ENCODE measurements at places on chromosomes 6 and 20.

DNA sequence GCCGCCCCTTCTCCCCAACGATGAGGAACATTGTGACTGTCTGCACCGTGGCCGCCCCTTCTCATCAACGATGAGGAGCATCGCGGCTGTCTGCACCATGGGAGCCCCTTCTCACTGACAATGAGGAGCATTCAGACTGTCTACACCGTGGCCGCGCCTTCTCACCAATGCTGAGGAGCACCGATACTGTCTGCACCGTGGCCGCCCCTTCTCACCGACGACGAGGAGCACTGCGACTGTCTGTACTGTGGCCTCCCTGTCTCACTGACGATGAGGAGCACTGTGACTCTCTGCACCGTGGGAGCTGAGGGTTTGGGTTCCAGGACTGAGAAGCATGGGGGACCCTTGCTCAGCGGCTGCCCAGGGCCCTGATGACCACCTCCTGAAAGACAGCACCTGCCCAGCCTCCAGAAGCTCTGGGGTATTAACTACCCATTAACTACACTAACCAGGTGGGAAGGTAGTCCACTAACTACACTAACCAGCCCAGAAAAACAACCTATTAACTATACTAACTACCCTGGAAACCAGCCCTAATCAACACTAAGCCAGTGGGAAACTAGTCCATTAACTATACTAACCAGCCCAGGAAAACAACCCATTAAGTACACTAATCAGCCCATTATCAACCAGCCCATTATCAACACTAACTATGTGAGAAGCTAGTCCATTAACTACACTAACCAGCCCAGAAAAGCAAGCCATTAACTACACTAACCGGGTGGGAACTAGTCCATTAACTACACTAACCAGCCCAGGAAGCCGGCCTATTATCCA, 116.9 kb downstream of the TAF4 start:
- no peak for DNase-seq

- DNase-seq: no peak
Measured at GRCh38 chr6:93676581-93676980, 257.2 kb upstream of the EPHA7 start.

DNA sequence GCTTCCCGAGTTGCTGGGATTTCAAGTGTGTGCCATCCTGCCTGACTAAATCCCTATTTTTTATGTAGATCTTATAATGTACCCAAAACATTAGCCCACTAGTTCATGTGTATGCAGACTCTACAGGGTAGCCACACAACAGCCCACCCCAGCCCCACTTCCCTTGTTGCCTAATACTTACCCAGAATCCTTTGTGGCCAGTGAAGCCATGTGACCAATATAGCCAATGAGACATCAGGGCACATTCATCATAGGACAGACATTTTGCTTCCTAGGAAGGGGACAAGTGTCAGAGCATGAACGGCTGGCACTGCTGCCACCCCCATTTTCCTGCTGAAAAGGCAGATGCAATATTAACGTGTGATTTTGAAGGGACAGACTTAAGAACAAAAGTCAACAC, 36.0 kb upstream of the TCP11 start:
- DNase-seq: no peak

DNA sequence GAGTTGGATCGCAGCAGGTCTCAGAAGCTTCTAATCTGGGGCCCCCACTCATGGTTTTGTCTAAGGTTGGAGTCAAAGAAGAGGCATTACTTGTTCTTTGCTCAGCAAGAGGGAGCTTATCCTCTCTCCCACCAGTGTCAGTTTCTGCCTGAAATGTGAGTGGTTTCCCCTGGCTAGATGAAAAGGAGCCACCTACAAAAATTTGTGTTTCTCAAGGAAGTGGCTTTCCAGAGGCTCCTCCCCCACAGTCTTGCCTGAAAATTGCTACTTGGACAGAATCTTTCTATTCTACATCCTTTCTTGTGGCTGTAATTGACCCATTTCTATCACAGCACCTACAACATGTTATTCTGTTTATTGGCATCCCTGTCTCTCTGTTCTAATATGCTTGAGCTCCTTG, 37.9 kb downstream of the SCML4 start:
- DNase-seq: no peak

DNA sequence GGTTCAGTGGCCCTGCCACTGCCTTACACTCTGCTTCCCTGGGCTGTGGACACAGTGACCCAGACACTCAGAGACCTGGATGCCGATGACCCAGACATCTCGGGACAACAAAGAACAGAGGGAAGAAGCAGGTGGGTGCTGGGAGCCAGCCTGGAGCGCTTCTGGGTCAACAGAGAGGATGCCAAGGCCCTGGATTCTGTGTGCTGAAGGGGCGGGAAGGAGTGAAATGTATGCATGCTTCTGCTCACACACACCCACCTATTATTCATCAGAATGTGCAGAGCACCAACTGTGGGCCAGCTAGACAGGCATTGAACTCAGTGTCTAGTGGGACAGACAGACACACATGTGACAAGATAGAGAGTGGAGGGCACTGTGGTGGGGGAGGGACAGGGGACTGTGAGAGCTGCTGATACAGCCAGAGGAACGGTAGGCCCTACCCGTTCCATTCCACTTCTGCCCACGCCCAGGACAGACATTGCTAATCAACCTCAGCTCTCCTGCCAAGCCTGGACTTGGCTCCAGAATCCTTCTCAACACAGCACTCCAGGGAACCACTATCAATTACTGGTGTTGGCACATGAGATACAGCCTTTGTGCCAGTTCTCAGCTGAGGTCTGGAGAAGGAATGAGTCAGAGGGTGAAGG, 20.2 kb downstream of the KCNK15 start:
- DNase-seq: no peak

GRCh38 chr6:61886608-61887259, 399.3 kb downstream of the KHDRBS2 start:
- DNase-seq: no peak

- no peak for DNase-seq
Measured at GRCh38 chr6:2020909-2021308, 224.5 kb downstream of the GMDS start.
